ENCODE measurements at places on chromosomes 3 and 15.

GRCh38 chr15:90340345-90340744 is 11.7 kb upstream of the ZNF774 start:
- DNase-seq = no peak

GRCh38 chr15:55991802-55992768 is 1.3 kb downstream of the NEDD4 start:
- DNase-seq = no peak

- DNase-seq = no peak
Observed at GRCh38 chr15:74339371-74339770, 28.1 kb downstream of the CYP11A1 start.

GRCh38 chr3:87260270-87260669 is 16.1 kb downstream of the POU1F1 start:
- peak; percentile 19 for DNase-seq

DNA sequence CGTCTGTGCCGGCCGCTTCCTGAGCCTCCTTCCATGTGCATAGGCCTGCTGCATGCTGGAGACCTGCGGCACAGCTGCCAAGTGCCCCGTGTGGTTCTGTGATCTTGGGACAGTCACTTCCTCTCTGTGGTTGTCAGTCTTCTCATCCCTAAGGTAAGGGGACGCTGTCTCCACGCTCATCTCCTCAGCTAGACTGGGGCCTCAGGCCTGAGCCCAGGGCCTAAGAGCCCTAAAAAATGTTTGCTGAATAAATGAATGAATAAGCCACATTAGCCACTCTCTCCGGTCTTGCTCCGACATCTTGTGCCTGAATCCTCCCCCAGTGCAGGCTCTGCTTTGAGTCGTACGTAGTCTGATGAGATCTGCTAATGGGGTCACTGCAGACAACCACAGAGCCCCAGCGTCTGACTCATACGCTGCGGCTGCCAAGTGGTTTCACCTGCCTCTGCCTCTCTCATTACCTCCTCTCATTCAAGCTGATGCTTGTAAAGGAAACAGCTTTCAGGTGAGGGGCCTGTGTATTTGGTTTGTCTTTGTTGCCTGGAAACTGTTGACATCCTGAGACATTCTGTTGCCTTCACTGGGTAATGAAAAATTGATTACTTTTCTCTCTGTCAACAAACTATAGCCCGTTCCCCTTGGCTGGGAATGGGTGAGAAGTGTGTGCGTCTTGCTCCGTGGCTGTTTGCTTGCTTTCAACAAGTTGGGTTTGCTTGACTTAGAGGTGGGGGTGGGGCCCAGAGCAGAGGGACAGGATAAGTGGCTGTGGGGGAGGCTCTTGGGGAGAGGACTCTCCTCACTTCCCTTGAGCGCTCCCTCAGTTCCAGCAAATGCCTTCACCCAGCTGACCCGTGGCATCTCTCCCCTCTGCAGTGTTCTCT is 15.9 kb downstream of the RPLP1 start:
- DNase-seq = peak; percentile 71

DNA sequence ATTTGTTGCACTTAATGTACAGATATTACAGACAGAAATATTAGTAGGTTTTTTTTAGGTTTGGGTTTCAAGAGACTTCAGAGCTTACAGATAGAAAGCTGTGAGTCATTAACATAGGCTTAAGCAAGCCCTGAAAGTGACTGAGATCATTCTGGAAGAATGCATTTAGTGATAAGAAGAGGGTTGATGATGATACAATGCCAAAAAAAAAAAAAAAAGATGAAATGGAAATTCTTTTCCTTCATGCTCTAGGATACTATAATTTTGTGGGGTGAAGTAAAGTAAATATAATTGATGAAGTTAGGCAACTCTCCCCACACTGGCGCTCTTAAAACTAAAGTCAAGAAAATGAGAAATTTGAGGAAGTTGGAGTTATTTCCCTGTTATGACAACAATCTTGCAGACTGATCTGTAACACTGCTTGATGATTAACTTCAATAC is 169.4 kb upstream of the ZNF385D start:
- no peak for DNase-seq

DNA sequence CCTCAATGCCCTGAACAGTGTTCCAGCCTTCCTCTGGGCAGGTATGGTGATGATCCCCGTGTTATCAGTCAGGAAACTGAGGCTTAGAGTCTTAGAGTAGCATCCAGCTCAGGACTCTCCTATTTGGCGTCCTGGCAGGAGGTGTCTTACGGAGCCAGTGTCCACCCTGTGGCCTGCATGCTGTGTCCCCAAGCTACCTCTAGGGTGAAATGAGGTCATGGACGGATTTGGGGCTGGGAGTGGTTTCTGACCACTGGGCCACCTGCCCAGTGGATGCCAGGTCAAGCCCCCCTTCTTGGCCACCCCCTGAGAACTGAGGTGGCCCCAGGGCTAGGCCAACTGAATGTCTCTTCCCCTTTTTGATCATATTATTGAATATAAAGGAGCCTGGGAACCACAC is 27.2 kb upstream of the SLC6A6 start:
- no peak for DNase-seq

GRCh38 chr3:174101244-174101643 is 703.7 kb downstream of the NLGN1 start:
- DNase-seq = no peak

DNA sequence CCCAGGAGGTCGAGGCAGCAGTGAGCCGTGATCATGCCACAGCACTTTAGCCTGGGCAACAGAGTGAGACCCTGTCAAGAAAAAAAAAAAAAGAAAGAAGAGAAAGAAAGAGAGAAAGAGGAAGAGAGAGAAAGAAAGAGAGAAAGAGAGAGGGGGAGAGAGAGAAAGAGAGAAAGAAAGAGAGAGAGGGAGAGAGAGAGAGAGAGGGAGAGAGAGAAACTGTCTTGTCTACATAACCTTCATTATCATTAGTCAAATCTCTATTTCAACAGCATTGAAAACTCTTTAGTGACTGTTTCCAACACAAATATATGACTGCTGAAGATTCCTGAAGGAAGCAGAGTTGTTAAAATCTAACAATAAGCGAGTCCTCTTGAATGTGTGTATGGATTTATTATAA is 304.3 kb downstream of the MAGI1 start:
- DNase-seq = no peak

DNA sequence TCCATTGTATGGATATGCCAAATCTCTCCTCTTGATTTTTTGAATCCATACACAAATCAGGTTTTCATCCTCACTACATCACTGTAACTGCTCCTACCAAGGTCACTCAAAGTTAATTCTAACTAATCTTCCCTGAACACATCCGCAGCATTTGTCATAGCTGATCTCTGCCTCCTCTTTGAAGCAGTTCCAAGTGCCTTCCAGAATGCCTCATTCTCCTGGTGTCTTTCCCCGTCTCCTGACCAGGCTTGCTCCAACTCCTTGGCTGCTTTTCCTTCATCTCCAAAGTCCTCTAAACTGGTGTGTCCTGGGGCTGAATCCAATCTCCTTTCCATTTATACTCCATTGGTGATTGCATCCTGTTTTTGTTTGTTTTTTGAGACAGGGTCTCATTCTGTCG is 26.8 kb downstream of the KLHDC8B start:
- no peak for DNase-seq

DNA sequence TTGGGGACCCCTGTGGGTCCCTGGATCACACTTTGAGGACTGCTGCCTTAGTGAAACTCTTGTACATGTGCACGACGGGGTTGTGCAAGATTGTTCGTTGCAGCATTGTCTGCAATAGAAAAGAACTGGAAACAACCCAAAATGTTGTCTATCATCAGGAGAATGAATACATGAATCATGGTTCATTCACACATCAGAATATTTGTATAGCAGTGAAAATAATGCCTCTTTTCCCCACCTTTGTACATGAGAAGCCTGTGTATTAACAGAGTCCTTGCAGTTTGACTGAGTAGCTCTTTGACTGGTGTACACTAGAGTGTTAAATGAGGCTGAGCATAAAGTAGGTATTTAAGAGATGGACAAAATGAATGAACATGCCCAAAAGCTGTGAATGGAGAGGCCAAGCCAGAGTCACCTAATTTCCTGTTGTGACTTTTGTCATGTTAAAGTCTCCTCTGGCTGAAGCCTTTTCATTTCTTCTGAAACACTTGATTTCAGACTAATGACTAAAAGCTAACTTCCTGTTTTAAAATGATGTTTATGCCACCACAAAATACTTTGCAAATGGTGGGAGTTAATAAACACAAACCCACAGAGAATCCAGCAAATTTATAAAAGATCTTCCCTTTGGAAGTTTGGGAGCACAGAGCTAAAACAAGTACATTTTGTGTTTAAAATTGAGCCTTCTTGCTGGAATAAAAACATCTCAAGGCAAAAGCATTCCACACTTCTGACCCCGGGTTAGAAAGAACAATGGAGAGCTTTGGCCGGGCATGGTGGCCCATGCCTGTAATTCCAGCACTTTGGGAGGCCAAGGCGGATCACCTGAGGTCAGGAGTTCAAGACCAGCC is 20.6 kb upstream of the USP3 start:
- DNase-seq = no peak

Measured in stimulated activated CD4-positive, alpha-beta T cell treated with anti-CD3 and anti-CD28 coated beads, TNF-alpha, amount 100 ng/mL, for 24 hours (primary cell).